ENCODE measurements at places on chromosomes 2 and 18. TPM values are rescaled to one million over a fixed set of nuclear protein-coding genes. Genes with fewer than 3 reads are reported as not detected.

Gene EPB41L3
- total RNA-seq: 0.44 TPM

Gene GATA6
- total RNA-seq: 2.9 TPM

Gene NT5C1B
- not detected for total RNA-seq

Gene SPATA3
- not detected for total RNA-seq

Gene ARL4C
- total RNA-seq: 92.1 TPM

Gene DSG2
- 58.5 TPM for total RNA-seq

Gene ALPI
- total RNA-seq: not detected

Gene POU3F3
- total RNA-seq: not detected

Gene NCKAP1
- total RNA-seq: 101 TPM

Gene QPCT
- 17.2 TPM for total RNA-seq

Gene IL18R1
- 0.80 TPM for total RNA-seq

Gene CD8A
- total RNA-seq: 0.34 TPM

Gene STAM2
- 9.7 TPM for total RNA-seq

Gene POLE4
- total RNA-seq: 208 TPM

Gene GPR45
- total RNA-seq: not detected

Gene POTEI
- total RNA-seq: not detected

Gene USP14
- 66.2 TPM for total RNA-seq

Gene RTP5
- not detected for total RNA-seq

Gene MAPRE3
- 12.3 TPM for total RNA-seq

Gene AKAIN1
- total RNA-seq: not detected

Gene LAMA1
- 0.06 TPM for total RNA-seq

Gene TCF23
- total RNA-seq: not detected

Gene ZC3H6
- total RNA-seq: 0.47 TPM

Gene KCMF1
- 90.1 TPM for total RNA-seq

Gene CYRIA
- total RNA-seq: 0.06 TPM

Gene SEPTIN2
- total RNA-seq: 287 TPM

Gene ARL6IP6
- total RNA-seq: 28.6 TPM

Gene PDE11A
- 0.61 TPM for total RNA-seq

Gene CHMP3
- 128 TPM for total RNA-seq

Gene COL5A2
- 73.8 TPM for total RNA-seq

Gene KLHL29
- total RNA-seq: 3.2 TPM

Gene IL36B
- total RNA-seq: not detected

Gene WBP1
- 90.5 TPM for total RNA-seq

Gene RAB10
- total RNA-seq: 271 TPM

Gene GREB1
- total RNA-seq: 2.7 TPM

Gene CENPA
- 47.2 TPM for total RNA-seq

Gene SKOR2
- not detected for total RNA-seq

Gene CABLES1
- 14.0 TPM for total RNA-seq

Gene ALPP
- total RNA-seq: 0.56 TPM

Gene DLX2
- 0.37 TPM for total RNA-seq

Gene CTAGE1
- total RNA-seq: not detected

Gene SIX2
- total RNA-seq: 0.27 TPM

Gene HOXD13
- 0.15 TPM for total RNA-seq

Gene GNAL
- total RNA-seq: 6.2 TPM

Gene MC2R
- not detected for total RNA-seq

Gene DNER
- 7.0 TPM for total RNA-seq

Gene TUBA3E
- total RNA-seq: not detected

Gene ATP6V1B1
- total RNA-seq: 0.32 TPM

Gene CD226
- total RNA-seq: not detected

Gene MYCN
- total RNA-seq: not detected

Gene LBH
- 186 TPM for total RNA-seq

Gene ACMSD
- total RNA-seq: not detected

Gene SGPP2
- total RNA-seq: 0.33 TPM

Gene CHRND
- not detected for total RNA-seq

Gene ANKRD44
- total RNA-seq: 2.5 TPM

All from A549 treated with RU486 at 1 μM for 4 hours (cell line).